ENCODE measurements at places on chromosomes 2 and 18.

- DNase-seq, result no peak
Measured at GRCh38 chr2:43593254-43593653, 2.6 kb downstream of the THADA start.

DNA sequence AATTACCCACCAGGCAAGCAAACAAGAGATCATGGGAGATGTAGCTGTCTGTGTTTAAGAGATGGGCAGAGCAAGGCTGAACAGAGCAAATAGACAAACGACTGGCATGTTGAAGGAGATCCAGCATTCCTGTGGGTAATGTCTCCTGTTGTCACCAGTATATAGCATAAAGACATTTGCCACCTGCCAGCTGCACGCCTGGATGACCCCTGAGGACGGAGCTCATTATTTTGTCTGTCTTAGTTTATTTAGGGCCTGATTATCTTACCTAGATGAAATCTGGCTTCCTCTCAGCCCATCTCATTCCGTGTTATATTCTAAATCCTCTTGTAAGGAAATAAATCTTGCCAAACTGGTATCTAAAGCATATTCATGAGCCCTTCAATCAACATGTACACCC lies 510.3 kb upstream of the LINC00305 start:
- no peak for DNase-seq

- no peak for DNase-seq
Measured at GRCh38 chr2:164620873-164621763, at the start of gene GRB14. TSS of gene GRB14 (minus strand) at chr2:164621482. CDS start at chr2:164621309, 173 bp downstream.

DNA sequence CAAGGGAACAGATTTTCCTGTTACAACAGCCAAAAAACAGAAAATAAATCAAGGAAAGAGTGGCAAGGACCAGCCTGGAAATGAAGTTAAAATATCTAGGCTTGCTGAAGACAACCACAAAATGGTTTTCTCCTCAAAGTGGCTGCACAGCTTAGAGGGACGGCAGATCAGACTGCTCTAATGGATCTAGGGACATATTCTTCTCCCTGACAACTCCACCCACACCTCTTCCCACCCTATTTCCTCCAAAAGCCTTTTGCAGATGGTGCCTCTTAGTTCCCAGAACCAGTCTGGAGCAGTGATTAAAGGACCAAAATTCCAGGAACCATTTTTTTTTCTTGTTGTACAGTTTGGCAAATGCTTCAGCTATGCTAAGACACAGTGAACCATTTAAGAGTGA lies 220.2 kb upstream of the SIX2 start:
- DNase-seq, result no peak

GRCh38 chr2:15940661-15941480 lies 521 bp downstream of the MYCN start:
- no peak for DNase-seq

- no peak for DNase-seq
Measured at GRCh38 chr2:7837237-7837760, 844.6 kb upstream of the ID2 start.

GRCh38 chr2:35082072-35082471 lies 1273.5 kb upstream of the CRIM1 start:
- DNase-seq, result no peak

DNA sequence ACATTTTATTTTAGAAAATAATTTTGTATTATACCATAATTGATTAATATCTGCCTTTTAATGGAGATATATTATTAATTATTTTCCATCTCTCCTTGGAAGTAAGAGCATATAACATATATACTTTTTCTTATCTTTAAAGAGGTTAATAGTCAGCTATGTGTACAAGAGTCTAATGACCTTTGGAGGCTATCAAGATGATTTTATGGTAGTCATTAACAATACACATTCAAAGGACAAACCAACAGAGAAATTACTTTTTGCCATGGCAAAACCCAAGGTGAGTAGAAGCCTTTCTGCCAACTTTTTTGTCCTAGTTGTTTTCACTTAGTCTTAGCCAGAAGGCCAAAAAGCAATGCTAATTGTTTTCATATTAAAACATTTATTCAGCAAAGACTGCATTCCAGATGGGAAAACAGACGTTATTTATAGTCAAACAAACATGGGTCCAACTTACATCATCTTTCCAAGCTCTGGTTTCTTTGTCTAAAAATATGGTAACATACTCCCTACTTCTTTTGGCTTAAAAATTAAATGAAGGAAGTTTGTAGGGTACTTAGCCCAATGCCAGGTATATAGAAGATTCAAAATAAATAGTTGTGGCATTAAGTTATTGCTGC lies 9.6 kb upstream of the DYNC2LI1 start:
- DNase-seq, result no peak

All from DND-41 (cell line).